ENCODE measurements at places on chromosomes 5 and 9.

GRCh38 chr5:77266291-77266690, 55.8 kb downstream of the PDE8B start:
- DNase-seq: peak; percentile 4

DNA sequence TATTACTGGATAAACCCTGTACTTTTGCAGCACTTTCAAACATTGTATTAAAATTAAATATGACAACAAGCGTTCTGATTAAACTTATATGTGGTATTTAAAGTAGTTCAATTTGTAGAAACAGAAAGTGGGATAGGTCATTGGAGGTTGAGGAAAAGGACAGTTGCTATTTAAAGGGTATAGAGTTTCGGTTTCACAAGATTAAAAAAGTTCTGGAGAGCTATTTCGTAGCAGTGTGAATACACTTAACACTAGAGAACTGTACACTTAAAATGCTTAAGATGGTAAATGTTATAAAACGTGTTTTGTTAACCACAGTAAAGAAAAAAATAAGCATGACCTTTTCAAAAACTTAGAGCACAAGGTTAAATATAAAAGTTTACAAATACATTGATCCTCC, 382.1 kb downstream of the BRINP1 start:
- no peak for DNase-seq

DNA sequence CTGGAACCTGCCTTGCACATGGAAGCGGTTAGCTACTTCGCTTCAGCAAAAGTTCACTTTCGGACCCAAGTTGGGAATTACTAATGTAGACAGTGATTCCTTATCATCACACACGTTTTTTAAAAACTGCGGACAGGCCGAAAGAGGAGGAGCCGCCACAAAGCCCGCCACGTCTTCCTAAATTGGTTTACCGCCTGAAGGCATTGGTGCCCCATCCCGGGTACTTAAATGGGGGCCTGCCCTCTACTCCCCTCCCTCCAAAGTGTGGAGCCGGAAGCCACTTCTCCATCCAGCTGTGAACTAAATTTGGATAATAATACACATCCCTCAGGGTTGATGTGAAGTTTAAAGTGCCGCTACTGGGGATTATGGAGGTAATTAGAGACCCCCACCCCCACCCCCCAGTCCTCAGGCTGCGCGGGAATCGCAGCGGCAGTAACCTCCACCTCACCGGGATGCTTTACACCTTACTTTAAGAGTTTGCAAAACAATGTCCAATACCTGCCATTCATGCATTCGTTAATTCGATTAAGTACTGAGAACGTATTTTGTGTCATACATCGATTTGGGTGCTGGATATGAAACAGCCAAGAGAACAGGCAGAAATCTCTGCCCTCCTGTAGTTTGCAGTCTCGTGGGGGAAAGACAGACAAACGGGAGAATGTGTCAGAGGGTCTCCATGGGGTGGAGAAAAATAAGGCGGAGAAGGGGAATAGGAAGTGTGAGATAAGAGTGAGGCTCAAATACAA, 937 bp upstream of the MACROH2A1 start:
- DNase-seq: no peak

DNA sequence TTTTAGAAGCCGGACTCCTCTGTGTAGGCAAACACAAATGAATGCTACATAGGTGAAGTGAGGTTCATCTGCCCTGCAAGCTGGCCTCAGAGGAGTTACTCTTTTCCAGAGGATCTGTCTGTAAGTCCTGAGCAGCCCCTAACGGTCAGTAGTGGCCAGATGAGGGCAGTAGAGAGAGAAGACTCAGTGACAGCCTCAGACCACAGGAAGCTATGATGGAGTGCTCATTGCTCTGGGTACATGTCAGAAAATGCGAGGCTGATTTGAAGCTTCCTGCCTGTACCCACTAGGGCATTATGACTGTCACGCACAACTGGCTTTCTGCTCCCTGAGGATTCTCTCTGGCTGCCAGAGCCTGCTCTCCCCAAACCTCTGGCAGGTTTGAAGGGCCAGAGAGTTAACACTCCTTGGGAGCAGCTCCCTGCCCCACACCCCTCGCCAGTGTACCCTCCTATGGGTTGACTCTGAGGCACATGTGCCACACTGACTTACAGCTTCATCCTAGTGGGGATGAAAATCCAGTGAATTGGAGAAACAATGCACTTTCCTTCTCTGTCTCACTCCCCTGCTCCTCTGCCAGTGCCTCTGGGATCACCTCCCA, 141.5 kb downstream of the GABRG2 start:
- DNase-seq: no peak

- peak; percentile 39 for DNase-seq
Measured at GRCh38 chr5:68028131-68028727, 187.3 kb upstream of the PIK3R1 start.

GRCh38 chr9:114722937-114723620, 41.1 kb upstream of the TEX48 start:
- DNase-seq: no peak

- no peak for DNase-seq
Measured at GRCh38 chr9:98951967-98952366, 8.3 kb downstream of the COL15A1 start.

- DNase-seq: no peak
Measured at GRCh38 chr5:173901705-173902104, 13.6 kb downstream of the CPEB4 start.

GRCh38 chr5:180052211-180052818, 19.2 kb downstream of the RNF130 start:
- DNase-seq: no peak

- peak; percentile 53 for DNase-seq
Measured at GRCh38 chr5:148910686-148911361, 84.4 kb downstream of the ADRB2 start.

DNA sequence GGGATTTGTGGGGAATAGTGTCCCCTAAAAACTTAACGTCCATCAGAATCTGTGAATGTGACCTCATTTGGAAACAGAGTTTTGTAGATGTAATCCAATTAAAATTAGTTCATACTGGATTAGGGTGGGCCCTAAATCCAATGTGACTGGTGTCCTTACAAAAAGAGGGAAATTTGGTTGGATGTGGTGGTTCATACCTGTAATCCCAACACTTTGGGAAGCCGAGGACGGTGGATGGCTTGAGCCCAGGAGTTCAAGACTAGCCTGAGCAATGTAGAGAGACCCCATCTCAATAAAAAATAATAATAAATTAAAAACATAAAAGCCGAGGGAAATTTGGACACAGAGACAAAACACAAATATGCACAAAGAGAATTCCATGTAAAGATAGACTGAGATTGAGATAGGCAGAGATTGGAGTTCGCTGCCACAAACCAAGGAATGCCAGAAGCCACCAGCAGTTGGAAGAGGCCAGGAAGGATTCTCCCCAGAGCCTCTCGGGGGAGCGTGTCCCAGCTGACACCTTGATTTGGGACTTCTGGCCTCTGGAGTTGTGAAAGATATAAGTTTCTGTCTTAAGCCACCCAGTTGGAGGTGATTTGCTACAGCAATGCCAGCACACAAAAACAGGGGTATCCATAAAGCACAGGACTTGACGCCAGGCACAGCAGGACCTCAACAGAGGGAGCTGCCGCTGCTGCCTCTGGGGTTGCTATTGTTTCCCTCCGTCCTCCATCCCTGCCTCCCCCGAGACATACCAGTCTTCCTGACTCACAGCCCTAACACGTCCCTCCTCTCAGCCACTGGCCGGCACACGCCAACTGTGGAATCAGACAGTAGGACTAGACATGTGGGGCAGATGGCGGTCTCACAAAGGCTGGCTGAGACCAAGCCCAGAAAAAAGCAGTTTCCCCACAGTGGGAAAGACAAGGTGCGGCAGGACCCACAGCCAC, 73.8 kb upstream of the IL17B start:
- peak; percentile 97 for DNase-seq

DNA sequence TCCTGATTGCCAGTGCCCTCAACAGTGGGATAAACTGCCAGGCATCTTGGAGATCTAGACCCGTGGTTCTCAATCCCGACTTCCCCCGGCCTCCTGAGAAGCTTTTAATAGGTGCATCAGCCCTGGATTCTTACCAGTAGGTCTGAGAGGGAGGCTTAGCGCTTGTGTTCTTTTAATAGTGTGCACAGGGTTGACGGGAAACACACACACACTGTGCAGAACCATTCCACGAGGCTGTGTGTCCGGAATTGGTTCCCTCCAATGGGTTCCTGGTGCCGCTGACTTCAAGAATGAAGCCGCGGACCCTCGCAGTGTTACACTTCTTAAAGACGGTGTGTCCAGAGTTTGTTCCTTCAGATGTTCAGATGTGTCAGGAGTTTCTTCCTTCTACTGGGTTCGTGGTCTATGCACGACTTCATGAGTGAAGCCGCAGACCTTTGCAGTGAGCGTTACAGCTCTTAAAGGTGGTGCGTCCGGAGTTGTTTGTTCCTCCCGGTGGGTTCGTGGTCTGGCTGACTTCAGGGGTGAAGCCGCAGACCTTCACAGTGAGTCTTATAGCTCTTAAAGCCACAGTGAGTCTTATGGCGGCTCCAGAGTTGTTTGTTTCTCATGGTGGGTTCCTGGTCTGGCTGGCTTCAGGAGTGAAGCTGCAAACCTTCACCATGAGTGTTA, 46.6 kb upstream of the PRSS3 start:
- no peak for DNase-seq
